ENCODE measurements at places on chromosomes 11 and 22.

DNA sequence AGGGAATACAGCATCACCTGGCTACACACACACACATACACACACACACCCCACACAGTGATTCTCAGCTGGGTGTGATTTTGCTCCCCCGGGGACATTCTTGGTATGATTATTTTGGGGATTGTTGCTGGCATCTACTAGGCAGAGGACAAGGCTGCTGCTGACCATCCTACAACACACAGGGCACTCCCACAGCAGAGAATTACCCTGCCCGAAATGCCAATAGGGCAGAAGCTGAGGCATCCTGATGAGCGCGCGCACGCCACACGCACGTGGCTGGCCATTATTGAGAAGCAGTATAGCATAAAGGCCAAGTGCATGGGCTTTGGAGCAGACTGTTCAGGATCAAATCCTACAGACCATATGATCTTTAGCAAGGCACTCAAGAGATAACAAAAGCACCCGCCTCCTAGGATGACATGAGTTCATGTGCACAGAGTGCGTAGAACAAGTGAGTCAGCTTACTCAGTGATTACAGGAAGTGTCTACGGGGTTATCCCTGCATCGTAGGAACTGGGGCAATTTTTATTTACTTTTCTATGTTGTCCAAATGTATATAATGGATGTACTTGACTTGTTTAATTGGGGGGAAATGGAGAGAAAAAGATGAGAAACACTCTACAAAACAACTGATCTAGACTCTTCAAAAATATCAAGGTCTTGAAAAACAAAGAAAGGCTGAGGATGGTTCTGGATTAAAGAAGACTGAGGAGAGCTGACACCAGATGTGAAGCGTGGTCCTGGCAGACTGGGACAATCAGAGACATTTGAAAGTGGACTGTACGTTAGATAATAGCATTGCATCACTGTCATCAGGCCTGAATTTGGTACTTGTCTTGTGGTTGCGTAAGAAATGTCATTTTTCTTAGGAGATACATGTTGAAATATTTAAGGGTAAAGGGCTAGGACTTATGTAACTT lies 7.2 kb upstream of the EHD1 start:
- no peak for DNase-seq

GRCh38 chr11:11956006-11956405 lies 52.4 kb downstream of the DKK3 start:
- DNase-seq: no peak

- DNase-seq: no peak
These were observed 35.2 kb downstream of the IFT27 start for GRCh38 chr22:36740716-36741115.

- DNase-seq: no peak
These were observed 136.7 kb upstream of the NECTIN1 start for GRCh38 chr11:119865661-119866156.

GRCh38 chr11:109853156-109853776 lies 239.9 kb upstream of the ZC3H12C start:
- DNase-seq: peak; percentile 21

GRCh38 chr11:134513585-134514120 lies 101.6 kb upstream of the B3GAT1 start:
- DNase-seq: no peak

- no peak for DNase-seq
These were observed 82.5 kb upstream of the PICALM start for GRCh38 chr11:86151174-86152005.

GRCh38 chr11:125171974-125172373 lies 7.4 kb downstream of the PKNOX2 start:
- no peak for DNase-seq

DNA sequence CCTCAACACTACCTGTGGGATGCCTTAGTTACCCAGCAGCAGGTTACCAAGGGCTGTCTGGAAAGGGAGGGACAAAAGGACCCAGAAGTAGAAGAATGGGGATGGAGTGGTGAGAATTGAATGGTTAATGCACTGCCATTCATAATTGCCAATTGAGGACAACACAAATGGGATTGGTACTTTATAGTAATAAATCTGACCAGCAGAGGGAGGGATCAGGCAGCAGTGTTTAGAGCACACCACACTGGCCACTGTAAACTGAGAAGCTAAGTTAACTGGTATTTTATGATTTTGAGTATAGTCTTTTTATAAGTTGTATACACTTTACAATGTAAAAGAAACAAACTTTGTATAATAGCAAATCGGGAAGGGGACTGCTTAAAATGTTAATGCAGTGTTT lies 10.7 kb downstream of the TBRG1 start:
- DNase-seq: no peak

GRCh38 chr22:24319451-24319850 lies 48.8 kb downstream of the SPECC1L start:
- DNase-seq: no peak

DNA sequence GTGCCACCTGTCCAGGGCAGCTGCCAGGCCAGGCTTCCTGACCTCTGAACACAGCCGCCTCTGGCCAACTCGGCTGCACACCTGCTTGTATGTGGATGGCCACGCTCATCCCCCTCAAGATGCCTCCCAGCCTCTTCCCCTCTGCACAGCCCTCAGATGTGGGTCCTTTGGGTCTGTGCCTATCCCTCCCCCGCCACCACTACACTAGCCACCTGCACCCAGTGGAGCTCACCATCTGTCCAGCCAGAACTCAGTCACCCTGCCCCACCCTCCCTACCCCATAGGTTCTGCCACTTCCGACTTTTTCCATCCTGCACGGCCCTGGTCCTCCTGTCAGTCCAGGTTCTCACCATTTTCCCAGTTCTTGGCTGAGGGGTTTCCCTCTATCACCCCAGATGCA lies 44.6 kb downstream of the PHF21B start:
- no peak for DNase-seq

- no peak for DNase-seq
These were observed 2.9 kb upstream of the TEAD1 start for GRCh38 chr11:12671370-12671769.

DNA sequence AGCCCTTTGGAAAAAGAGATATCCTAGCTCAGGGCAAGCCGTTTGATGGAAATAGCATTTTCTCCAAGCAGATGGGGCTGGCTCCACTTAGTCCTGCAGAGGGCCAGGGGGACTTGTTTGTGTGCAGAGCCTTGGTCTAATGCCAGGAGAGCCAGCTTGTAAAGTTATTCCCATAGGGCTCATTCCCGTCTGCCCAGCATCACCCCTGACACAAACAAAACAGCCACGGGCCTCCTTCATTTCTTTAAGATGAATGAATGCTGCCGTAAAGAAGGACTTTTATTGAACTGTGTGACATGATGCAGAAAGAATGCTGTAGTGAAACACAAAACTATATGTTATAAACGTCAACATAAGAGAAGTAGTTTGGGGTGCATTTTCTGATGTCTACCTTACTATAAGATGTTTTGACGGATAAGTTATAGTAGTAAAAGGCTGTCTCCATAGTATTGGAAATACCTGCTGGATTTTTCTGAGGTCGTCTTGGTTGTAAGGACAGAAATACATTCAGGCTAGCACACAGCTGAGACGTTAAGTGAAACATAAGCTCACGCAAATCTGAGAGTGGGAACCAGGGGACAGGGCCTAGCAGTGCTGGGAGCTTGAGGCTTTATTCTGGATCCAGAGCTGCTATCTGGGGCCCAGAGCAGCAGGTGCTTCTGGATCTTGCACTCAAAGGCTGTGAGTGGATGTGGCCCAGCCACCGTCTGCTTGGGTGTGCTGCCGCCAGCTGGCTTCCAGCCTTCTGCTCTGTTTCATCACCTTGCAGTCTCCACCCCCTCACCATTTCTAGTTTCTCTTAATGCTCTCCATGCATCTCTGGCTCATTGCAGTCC lies 53.3 kb downstream of the NCAM1 start:
- no peak for DNase-seq

DNA sequence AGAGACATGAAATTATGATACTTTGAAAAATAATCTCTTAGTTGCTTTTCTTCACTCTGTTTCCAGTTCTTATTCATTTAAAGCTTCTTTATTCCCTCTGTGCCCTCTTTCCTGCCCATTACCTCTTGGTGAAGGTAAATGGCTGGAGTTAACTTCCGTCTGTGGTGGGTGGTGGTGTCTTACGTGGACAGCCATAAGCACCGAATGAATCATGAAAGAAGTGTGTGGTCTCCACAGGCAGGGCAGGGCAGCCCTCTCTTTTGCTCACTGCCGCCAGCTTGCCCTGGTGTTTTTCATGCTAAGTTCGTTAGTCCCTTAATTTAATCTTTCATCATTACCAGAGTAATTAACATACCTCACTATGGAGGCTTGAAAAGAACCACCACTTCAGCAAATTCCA lies 98.7 kb upstream of the SORL1-AS1 start:
- no peak for DNase-seq

DNA sequence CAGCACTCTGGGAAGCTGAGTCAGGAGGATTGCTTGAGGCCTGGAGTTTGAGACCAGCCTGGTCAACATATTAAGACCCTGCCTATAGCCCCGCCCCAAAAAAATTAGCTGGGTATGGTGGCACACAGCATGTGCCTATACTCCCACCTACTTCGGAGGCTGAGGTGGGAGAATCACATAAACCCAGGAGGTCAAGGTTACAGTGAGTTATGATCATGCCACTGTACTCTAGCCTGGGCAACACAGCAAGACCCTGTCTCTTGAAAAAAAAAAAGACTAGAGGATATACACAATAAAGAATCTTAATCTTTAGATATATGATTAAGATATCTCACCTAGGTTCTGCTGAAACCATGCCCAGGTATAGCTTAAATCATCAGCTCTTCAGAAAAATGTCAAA lies 136.7 kb downstream of the APOL5 start:
- DNase-seq: no peak

GRCh38 chr22:49650336-49651241 lies 177.1 kb downstream of the BRD1 start:
- no peak for DNase-seq

DNA sequence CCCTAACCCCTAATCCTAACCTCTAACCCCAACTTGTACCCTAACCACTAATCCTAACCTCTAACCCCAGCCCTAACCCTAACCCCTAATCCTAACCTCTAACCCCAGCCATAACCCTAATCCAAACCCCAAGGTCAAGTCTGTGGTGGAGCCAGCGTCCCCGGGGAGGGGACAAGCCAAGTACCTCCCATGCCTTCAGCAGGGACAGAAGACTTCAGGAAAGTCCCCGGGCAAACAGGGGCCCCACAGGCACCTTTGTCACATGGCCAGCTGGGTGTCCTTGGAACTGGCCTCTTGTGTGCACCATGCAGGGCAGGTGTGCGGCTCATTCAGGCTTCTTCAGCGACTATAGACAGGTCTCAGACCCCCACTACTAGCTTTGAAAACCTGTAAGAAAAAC lies 555.8 kb downstream of the BRD1 start:
- no peak for DNase-seq

- DNase-seq: no peak
These were observed 44.3 kb upstream of the TTC12 start for GRCh38 chr11:113270080-113270479.

- no peak for DNase-seq
These were observed 6.1 kb downstream of the TNNT3 start for GRCh38 chr11:1925373-1926155.

- DNase-seq: no peak
These were observed 733 bp upstream of the GRAMD1B start for GRCh38 chr11:123429336-123429735.

DNA sequence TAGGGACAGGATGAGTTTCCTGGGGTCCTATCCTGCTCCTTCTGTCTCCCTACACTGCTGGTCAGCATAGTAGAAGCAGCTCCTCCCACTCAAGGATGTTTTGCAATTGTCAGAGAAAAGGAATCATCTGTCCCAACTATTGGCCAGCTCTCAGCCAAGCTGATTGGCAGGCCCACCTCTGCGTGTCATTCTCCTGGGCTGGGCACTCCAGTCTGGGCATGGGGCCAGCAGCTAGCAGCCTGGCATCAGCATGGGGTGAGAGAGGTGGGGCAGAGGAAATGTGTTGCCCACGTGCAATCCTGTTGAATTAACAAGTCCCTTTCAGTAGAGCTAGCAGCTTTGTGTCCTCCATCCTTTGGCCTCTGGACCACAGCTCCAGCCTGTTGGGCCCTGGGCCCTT lies 14.1 kb downstream of the ANKK1 start:
- DNase-seq: no peak

DNA sequence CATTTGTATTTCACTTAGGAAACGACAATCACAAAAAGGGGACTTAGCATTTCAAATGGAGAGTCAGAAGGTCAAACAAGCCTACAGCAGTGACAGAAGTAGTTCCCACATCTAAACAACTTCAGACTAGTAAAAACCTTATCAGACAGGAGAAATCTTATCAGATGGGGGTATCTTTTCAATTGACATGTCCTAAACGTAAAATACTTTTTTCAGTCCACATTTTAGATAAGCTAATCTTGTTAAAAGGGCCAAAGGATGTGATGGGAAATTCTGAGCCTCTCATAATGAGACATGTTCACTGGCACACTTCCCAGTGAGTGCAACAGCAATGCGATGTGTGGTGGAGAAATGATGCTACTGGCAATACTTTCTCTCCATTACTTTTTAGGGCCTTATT lies 2.4 kb downstream of the MAPK1 start:
- no peak for DNase-seq

DNA sequence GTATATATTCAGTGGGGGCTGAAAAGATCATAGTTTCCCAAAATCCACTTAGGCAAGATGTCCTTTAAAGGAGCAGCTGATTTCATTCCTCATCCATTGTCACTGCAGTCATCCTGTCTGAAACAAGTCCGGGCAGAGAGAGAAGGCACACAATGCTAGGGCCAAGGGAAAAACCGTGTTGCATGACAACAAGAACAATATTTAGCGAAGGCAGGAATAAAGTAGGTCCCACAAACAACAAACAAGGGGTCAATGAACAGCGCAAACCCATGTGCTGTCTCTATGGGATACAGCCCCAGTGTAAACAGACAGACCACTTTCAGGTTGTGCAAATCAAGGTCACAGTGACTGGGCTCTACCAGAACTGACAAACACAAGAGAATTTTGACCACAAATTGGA lies 9.0 kb downstream of the PAMR1 start:
- no peak for DNase-seq

GRCh38 chr11:20049231-20049630 lies 111.0 kb downstream of the DBX1 start:
- DNase-seq: no peak

DNA sequence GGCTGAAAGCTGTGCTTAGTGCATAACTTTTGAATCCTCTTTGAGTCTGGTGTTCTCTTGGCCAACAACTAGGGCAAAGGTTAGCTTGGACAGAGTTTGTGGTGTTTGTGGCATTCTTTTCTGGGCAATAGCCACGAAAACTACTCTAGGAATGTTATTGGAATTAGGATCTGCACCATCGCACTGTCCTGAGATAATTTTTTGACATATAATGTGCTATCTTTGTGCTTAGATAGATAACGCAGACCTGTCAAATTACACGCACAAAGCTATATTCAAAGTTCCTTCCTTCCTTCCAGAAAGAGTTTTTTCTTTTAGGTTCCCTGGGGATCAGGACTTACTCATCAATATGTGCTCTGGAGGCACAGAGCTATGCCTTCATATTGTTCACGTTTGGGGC lies 166.8 kb upstream of the MTMR2 start:
- DNase-seq: no peak

DNA sequence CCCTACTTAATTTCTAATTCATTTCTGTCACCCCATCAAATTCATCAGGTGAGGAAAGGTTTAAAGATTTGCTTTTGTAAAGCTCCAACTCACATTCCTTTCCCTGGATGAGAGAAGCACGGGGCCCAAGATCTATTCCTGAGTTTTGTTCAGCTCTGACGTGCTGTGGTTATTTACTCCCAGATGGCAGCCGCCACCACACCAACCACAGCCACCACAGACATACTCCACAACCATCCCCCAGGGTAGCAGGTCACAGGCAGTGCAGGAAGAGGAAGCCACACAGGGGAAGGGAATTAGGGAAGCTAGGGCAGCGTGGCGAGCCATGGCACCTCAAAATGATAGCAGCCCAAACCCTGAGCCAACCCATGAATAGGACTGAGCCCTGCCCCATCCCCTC lies 63.5 kb upstream of the CSNK2A3 start:
- no peak for DNase-seq
